Endothelial cell (in vitro differentiated cells): ENCODE measurements at places on chromosomes 5 and 9. TPM values are rescaled to one million over a fixed set of nuclear protein-coding genes. Genes with fewer than 3 reads are reported as not detected.

- DNase-seq: peak; percentile 40
These were observed 18.5 kb downstream of the DDX31 start for GRCh38 chr9:132651259-132651658.

DNA sequence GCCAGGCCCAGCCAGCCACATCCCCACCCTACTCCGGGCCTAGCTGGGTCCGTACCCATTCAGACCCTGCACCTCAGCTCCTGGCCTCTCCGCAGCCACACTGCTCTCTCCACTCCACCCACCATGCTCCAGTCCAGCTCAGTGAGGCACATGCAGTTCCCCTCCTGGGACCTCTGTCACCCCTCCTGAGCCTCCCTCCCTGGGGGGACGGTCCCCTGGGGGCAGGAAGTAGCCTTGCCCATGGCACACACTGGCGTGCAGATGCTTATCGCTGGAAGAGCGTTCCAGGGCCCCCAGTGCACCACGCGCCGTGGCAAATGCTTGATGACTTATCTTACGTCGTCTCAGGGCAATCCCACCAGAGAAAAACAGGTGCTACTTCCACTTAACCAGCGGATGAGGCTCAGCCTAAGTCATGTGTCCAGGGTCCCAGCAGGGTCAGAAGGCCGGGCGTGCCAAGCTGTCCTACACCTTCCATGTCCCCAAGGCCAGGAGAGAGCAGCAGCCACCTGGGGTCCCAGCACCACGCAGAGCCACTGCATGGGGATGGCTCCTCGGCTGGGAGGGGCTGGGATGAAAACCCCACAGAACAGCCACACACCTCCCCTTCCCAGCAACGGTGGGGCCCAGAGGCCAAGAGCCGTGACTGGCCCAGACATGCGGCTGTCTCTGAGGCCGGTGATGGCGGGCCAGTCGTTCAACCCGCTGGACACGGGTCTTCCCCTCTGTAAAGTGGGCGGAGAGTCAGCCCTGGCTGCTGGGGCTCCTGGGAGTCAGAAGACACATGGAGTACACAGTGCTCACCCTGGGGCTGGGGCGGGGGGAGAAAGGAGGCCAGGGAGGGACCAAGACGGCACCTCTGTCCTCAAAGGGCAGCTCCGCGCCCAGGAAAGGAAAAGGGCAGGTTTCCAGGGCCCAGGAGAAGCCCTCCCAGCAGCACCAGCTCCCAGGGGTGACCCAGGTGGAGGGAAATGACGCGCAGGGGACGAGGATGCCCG, 2.6 kb upstream of the CCDC187 start:
- DNase-seq: no peak

GRCh38 chr9:131178382-131178781, 53.0 kb downstream of the NUP214 start:
- DNase-seq: peak; percentile 88

- DNase-seq: no peak
These were observed 614.7 kb upstream of the ST8SIA4 start for GRCh38 chr5:101517795-101518194.

GRCh38 chr5:26579712-26580111, 458.7 kb downstream of the CDH9 start:
- DNase-seq: no peak

- DNase-seq: no peak
These were observed 126.8 kb downstream of the SPATA31D1 start for GRCh38 chr9:82115331-82115730.

GRCh38 chr9:129235931-129236331, 57.9 kb upstream of the IER5L start:
- no peak for DNase-seq

- DNase-seq: no peak
These were observed 923 bp downstream of the RECK start for GRCh38 chr9:36037549-36038122.

DNA sequence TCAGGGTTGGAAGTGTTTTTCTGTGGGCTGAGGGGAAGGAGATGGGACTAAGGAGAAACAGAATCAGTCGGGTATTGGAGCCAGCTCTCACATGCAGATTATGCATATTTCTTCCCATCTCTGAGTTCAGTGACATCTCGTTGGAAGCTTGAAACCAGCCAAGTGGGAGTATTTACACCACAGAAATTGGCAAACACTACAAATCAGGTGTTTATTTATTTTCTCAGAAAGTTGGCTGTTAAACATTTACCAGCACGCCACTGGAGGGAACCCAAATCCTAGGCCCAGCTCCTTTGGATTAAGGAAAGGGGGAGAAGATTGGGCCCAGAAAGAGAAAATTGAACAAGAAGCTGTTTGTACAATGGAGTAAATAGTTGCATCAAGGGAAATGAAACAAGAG, 72.1 kb upstream of the PITX1 start:
- no peak for DNase-seq

- DNase-seq: no peak
These were observed 127.1 kb upstream of the ICE1 start for GRCh38 chr5:5295351-5295750.

- DNase-seq: no peak
These were observed 239.5 kb downstream of the MCTP1 start for GRCh38 chr5:95045181-95045965.

- no peak for DNase-seq
These were observed 27.4 kb downstream of the PPP2R2B start for GRCh38 chr5:146851133-146851532.

DNA sequence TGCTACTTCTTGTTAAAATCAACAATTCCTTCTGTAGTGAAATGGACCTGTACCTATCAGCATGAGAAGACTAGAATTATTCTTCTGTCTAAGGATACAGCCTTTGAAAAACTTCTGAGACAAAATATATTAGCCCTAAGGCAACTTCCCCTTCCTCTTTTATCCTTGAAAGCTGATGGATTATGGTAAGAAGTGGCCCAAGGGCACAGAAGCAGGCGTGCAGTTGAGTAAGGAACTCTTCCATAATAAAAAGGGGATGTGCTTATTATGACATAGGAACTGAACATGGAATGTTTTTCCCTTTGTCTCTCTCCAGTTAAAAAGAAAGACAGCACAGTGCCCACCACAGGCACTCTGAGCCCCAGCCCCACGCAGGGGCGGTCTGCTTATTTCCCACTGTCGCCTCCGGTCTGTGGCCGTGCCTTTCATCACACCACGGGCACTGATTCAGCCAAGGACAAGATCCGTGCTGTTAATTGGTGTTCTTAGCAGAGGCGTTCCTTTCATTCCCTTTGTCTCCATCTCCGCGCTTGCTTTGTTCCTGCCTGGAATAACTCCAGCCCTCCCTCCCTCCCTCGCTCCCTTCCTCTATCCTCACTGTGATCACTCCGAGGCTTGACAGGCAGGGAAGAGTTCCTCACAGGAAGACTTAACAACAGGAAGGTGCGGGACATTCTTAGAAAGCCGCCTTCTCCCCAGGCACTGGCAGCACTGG, 135.9 kb upstream of the OTULINL start:
- DNase-seq: peak; percentile 52

GRCh38 chr9:84670138-84671041, 861 bp downstream of the NTRK2 start:
- peak; percentile 30 for DNase-seq

GRCh38 chr5:132280371-132281240, 13.6 kb upstream of the SLC22A4 start:
- DNase-seq: no peak

DNA sequence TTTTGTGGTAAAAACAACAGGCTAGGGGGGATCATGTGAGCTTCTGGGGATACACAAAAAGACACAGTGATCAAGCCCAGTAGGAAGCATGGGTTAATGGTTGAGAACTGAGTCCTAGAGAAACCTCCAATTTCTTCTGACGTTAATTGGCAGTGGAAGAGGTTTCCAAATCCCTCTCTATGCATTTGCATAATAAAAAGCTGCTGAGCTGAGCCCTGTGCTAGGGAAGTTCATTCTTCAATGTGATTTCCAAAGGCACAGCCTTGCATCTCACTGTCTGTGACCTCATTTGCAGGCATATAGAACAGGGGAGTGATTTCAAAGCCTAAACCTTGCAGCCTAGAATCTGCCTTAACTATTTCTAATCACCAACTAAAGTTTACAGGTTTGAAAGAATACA, 812 bp downstream of the DNAH5 start:
- DNase-seq: no peak

DNA sequence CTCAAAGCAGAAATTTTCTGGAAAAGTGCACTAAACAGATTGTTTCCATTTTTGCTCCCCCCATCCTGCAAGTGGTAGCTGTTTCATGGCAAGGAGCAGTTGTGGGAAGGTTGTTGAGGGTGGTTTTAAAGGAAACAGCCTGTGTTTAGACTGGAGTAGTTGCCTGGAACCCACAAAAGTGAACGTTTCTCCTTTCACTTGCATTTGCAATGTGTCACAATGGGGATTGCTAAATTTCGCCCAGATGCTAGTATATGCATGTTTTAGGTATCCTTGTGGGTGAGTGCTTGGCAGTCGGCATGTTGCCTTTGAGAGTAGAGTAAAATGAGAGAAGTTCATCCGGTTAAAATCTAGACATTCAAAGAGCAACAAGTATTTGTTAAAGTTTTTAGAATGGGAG, 1099.9 kb upstream of the DMAC1 start:
- DNase-seq: no peak

- no peak for DNase-seq
These were observed 5.5 kb upstream of the KLHL9 start for GRCh38 chr9:21340735-21341134.

DNA sequence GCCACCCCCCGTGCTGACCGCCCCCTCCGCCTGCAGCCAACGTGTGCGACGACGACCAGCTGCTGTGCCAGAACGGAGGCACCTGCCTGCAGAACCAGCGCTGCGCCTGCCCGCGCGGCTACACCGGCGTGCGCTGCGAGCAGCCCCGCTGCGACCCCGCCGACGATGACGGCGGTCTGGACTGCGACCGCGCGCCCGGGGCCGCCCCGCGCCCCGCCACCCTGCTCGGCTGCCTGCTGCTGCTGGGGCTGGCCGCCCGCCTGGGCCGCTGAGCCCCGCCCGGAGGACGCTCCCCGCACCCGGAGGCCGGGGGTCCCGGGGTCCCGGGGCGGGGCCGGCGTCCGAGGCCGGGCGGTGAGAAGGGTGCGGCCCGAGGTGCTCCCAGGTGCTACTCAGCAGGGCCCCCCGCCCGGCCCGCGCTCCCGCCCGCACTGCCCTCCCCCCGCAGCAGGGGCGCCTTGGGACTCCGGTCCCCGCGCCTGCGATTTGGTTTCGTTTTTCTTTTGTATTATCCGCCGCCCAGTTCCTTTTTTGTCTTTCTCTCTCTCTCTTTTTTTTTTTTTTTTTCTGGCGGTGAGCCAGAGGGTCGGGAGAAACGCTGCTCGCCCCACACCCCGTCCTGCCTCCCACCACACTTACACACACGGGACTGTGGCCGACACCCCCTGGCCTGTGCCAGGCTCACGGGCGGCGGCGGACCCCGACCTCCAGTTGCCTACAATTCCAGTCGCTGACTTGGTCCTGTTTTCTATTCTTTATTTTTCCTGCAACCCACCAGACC, 80.2 kb downstream of the NTNG2 start:
- no peak for DNase-seq

DNA sequence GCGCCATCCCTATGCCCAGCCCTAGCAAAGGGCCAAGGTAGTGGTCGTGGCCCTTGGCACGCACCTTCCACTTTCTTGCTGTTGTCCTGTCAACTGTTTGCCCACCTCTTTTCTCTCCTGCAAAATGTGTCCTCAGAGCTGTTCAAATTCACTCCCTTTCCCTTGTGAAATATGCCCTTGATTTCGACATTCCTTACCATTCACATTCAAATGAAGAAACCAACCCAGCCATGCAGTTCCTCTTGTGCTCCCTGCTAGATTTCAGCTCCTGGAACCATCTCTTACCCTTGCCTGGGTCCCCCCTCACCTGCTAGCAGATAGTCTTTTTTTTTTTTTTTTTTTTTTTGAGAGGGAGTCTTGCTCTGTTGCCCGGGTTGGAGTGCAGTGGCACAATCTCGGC, 19.6 kb upstream of the HRH2 start:
- DNase-seq: no peak

GRCh38 chr9:32395510-32396216, 11.2 kb downstream of the ACO1 start:
- DNase-seq: no peak

GFI1B gene
- not detected for total RNA-seq

C5orf58 gene
- total RNA-seq: 0.28 TPM

RFESD gene
- total RNA-seq: 0.97 TPM

NUTM2F gene
- total RNA-seq: not detected

ORM2 gene
- not detected for total RNA-seq

PCDHGA6 gene
- 3.9 TPM for total RNA-seq

PDLIM4 gene
- 8.5 TPM for total RNA-seq

TMEM232 gene
- 3.1 TPM for total RNA-seq
